ENCODE measurements at places on chromosomes 5 and 9.

DNA sequence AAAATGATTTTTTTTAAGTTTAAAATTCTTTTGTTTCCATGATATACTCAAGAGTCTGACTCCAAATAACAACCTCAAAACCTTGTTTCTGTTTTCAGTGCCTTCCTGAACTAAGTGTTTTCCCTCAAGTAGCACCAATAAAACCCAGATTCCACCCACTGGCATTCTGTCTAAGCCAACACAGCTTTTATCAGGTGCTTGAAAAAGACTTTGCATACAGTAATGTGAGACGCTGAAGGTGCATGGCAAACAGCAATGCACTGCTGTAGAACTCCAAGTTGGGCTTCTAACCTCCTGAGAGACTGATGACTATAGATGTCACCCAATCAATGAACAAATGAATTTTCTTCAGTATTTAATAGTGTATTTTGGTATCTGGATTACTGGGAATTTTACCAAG is 95.7 kb downstream of the NFIB start:
- no peak for DNase-seq

- peak; percentile 55 for DNase-seq
These were observed at the start of gene EPB41L4A for GRCh38 chr5:112419164-112419985. EPB41L4A (minus strand) TSS chr5:112419277; CDS start chr5:112419039, 238 bp downstream.

DNA sequence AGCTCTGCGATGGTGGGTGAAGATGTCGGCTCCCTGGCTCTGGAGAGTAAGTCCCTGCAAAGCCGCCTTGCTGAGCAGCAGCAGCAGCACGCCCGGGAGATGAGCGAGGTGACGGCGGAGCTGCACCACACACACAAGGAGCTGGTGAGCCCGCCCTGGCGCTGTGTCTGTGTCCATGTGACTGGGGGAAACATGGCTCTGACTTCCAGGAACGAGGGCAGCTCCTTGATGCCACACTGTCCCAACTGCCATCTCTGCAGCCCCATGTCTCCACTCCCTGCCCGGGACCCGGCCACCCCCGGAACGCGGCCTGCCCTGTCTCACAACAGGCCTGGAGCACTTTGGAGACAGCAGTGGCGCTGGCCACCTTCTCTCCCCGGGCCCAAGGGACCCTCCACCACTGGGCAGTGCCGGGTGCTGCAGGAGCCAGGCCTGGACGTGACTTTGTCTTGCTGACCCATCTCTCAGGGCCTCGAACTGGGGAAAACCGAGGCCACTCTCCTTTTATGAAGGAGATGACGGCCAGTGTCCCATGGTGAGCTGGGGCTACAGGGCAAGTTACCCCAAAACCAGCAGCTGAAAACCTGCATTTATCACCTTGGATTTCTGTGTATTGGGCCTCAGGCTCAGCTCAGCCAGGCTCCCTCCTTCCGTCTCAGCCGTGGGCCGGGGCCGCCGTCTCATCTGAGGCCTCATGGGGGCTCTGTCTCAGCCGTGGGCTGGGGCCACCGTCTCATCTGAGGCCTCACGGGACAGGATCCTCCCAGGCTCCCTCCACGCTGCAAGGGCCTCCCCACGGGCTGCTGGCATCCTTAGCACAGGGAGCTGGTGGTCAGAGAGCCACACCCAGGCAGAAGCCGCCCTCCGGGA is 28.6 kb downstream of the CEP72 start:
- no peak for DNase-seq

DNA sequence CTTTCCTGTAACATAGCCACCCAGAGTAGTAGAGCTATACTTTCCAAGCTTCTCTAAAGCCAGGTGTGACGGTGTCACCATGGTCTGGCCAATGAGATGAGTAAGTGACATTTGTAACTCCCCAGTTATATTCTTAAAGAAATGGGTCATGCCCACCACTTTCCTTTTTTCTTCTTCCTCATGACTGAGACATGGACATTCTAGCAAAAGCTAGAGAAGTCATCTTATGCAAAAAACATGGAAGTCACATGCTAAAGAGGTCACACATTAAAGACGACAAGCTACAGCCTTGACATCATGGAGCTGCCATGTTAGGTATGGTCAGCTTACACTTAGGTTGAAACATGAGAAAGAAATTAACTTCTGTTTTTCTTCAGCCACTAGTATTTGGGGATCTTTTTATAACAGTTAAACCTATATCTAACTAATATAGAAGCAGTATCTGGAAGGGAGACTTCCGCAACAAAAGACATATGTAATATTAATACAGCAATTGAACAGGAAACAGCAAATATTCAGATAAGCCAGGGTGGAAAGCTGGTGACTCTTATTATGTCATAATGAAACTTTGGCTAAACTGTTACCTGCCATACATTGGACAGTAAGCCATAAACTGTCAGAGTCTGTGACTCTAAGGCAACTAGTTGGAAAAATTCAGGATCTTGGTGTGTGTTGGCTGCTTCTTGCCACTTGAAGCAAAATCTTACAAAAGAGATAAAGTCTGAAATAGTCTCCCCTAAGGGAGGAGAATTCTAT is 54.7 kb upstream of the SNX2 start:
- DNase-seq, result no peak

GRCh38 chr5:116650544-116650943 is 75.9 kb upstream of the SEMA6A start:
- no peak for DNase-seq

GRCh38 chr9:93346231-93347112 is 105.0 kb upstream of the FAM120A start:
- DNase-seq, result peak; percentile 79

- no peak for DNase-seq
These were observed 70.4 kb downstream of the ANGPTL2 start for GRCh38 chr9:127051881-127052595.
